SHP77 (cell line): ENCODE measurements at places on chromosomes 4 and X.

DNA sequence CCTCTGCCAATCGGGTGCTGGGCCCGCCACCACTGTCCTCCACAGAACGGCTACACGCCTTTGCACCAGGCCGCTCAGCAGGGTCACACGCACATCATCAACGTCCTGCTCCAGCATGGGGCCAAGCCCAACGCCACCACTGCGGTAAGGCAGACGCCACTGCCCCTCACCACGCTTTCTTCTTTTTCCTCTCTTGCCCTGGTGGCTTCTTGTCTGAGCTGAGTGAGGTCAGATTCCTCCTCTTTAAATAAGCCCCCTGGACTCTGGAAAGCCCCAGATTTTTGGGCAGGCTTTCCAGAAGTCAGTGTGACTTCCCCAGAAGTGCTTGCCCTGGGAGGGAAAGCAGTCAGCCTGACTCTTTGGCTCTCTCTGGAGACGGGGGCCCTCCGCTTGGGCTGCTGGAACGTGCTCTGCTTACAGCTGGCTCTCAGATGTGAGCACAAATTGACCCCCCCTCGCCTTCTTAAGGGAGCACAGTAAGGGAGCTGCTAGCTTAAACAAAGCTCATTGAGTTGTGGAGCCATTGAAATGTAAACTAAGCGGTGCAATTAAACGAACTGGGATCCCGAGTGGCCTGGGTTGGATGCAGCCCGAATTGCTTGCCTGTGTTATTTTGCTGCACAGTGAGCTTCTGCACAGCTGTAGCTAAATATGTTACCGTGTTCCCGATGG lies 243.1 kb downstream of the ANK2 start:
- no peak for DNase-seq

- DNase-seq: no peak
Measured at GRCh38 chr4:11105715-11106114, 323.0 kb downstream of the HS3ST1 start.

DNA sequence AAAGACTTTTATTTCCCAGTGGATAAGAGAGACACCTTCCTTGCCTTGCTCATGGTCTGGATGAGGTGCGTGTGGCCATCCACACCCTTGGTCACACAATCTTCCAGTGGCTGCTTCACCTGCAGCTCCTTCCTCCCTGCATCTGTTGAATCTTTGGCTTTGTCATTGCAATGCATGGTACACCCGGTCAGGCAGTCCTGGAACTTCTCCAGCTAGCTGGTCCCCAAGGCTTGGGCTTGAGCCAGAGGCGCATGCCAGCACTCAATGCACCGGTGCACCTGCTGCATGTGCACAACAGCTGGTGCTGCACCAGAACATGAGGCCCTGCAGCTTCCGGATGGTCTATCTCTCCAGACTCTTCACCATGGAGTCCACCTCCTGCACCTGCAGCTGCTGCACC lies 31.7 kb downstream of the SCML1 start:
- no peak for DNase-seq

DNA sequence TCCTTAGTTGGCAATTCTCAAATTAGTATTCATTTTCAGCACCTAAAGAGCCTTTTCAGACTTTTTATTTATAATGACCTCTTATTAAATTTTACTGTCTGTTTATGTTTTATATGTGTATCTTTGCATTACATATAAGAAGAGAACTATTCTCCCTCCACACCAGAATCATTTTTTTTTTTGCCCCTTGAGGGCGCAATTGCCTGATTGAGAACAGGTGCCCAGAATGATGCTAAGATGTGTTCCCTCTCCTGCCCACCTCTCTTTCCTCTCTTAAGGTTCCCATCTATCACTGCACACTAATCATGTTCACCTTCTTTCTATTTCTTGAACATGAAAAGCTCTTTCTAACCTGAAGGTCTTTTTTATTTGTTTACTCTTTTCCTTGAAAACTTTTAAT lies 44.2 kb upstream of the ADAM29 start:
- no peak for DNase-seq

DNA sequence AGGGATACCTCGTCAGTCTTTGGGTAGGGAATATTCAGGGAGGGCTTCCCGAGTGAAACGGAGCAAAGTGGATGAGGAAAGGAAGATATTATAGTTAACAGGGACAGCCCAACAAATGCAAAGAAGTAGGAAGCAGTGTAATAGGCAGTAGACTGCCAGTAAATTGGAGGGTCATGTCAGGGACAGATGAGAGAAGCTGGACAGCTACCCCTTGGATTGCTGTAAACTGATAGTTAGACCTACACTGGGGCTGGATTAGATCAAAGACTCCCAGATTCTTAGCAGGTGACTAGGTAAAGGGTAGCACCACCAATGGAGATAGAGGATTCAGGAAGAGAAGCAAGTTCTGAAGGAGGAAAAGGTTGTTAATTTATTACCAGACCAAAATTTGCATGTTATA lies 48.0 kb downstream of the NPNT start:
- DNase-seq: no peak

DNA sequence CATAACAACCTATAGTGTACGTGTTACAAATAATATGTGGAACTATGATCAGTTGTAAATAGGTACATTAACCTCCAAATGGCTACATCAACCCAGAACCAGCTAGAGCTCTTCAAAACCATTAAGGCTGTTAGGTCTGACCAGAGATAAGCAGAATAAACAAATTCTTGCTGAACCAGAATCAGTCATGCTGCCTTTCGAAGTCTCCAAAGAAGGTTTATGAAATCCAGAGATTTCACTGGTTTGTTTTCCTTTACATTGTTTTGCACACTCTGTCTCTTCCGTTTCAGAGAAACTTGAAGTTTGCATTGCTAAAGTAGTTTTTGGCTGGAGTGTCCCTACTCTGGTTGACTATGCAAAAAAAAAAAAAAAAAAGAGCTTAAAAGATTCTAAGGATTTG lies 177.3 kb upstream of the SLIT2 start:
- DNase-seq: no peak

DNA sequence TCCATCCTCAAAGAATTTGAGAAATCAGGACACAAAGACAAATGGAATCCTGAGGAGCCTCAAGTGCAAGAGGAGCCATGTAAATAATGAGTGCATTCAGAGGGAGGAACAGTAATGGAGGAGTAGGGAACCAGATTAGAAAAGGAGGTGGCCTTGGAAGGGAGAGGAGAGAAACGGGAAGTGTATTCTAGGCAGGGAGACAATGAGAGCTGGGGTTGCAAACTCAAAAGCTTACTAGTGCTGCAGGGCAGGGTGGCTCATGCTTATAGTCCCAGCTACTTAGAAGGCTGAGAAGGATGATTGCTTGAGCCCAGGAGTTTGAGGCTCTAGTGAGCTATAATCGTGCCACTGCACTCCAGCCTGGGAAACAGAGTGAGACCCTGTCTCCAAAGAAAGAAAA lies 113.2 kb upstream of the LSM6 start:
- no peak for DNase-seq

DNA sequence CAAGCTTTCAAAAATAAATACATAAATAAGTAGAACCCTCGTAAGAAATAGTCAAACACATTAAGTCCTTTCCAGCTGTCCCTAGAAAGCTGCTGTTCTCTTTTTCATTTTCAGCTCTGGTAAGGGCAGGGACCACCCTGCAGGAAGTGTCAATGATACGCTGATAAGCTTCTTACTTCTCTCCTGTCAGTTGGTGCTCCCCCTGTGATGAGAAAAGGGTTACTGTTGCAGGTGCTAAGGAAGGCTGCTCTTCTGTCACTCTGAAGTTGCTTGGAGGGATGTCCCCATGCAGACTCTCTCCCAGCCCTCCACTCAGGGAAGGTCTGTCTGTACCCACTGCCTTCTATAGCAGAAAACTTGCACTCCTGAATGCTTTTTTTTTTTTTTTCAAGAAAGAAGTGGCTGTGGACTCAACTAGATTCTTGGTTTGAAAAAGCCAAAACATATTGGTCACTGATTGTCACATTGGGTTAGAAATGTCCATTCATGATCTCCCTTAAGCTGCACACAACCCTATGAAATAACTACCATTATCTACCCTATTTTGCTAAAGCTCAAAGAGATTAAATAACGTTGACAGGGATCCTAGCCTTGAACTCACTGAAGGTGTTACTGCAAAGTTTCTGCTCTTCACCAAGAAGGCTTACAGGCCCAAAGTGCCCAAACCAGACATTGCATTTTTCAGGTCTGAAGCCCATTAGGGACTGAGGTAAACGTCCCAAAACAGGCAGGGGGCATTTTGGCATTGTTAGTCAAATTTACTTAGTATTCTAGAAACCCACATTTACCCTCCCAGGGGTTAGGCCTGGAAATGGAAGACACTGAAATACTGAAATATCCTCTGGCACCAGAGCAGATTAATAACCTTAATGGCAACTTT lies 1.2 kb downstream of the CXCL3 start:
- DNase-seq: no peak

DNA sequence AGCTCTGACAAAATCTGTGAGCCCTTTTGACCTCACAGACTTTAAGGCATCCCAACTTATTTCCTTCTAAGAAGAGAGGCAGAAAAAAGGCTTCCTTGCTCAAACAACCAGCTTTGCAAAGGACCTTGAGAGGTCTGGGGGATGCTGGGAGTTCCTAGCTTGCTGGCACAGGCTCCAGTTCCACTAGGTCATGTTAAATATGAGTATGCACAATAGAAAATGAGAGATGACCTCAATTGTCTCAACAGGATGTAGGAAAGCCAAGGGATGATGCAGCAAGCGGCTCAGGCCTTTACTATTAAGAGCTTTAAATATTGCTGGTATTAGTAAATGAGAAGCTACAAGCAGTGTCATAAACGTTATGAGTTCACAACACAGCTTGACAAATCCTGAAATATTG lies 13.3 kb upstream of the ZNF827 start:
- no peak for DNase-seq

- DNase-seq: no peak
Measured at GRCh38 chr4:32180086-32180485, 1459.9 kb downstream of the PCDH7 start.

DNA sequence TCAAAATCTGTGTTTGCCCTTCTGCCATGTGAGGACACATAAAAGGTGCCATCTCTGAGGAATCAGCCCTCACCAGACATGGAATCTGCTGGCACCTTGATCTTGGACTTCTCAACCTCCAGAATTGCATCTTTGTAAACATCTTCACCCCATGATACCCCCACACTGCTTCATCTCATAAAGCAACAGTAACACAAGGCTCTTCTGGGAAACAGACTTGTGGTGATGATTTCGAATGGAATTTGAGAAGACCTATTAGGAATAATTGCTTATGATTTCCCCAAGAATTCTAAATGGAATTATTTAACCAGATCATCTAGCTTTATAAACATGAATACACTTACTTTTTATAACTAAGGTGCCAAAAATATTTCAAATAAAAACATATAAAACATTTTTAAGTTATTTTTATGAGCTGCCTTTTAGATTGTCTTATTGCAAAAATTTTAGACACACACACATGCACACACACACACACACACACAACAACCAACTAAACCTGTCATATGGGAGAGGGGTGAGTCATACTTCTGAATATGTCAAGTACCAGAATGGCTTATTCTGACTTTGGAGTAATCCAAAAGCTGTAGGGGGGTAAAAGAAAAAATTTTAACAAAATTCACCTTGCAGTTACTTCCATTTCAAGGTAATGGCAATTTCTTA lies 82.0 kb downstream of the USP46 start:
- no peak for DNase-seq

DNA sequence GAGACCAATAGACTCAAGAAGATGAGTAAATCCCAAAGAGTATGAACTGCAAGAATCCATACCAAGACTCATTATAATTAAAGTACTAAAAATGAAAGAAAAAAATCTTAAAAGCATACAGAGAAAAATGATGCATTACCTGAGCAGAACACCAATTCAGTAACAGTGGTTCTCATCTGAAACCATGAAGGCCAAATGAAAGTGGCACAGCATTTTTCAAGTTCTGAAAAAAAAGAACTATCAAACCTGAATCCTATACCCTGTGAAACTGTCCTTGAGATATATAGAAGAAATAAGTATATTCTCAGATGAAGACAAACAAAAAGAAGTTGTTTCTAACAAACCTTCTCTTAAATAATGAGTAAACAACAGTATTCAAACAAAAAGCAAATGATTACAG lies 39.6 kb upstream of the TMPRSS11A start:
- no peak for DNase-seq

DNA sequence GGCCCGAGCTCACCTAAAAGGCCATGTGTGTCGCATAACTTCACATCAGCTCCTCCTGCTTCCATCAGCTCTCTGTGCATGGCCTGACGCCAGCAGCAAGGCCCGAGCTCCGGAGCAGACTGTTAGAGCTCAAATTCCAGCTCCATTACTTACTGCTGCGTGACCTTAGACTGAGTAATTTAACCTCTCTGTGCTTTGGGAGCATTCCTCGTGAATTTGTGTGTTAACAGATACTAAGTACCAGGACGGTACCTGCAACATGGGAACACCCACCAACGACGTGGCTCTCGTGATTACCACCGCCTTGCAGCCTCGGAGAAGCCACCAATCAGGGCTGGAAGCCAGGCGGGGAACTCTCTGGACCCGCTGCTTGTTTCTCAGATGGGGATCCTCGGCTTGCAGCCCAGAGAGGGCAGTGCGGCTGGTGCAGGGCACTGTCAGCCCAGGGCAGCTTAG lies 12.9 kb downstream of the LETM1 start:
- no peak for DNase-seq

GRCh38 chr4:128913228-128913627 lies 103.7 kb downstream of the JADE1 start:
- DNase-seq: no peak

- no peak for DNase-seq
Measured at GRCh38 chr4:7361280-7361895, 73.3 kb downstream of the PSAPL1 start.

DNA sequence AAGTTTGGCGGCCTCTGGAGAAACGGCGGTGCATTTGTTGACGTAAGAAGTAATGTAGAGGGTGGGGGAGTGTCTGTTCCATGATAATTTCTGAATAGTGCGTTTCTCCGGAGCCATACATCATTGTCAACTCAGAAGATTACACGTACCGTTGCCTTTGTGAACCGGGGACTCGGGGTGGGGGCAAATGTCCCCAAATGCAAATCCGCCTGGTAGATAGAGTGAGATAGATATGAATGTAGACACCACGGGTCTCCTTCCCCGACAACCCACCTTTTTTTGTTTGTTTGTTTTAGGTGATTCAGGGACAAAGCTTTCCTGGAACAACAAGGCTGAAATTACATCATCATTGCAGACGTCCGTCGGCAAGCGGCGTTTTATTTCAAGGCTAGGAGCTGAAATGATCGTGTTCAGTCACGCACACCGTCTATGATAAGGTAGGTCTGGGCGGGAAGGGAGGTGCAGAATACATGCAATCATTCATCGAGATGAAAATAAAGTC lies 96.0 kb upstream of the PPP2R3B start:
- no peak for DNase-seq

DNA sequence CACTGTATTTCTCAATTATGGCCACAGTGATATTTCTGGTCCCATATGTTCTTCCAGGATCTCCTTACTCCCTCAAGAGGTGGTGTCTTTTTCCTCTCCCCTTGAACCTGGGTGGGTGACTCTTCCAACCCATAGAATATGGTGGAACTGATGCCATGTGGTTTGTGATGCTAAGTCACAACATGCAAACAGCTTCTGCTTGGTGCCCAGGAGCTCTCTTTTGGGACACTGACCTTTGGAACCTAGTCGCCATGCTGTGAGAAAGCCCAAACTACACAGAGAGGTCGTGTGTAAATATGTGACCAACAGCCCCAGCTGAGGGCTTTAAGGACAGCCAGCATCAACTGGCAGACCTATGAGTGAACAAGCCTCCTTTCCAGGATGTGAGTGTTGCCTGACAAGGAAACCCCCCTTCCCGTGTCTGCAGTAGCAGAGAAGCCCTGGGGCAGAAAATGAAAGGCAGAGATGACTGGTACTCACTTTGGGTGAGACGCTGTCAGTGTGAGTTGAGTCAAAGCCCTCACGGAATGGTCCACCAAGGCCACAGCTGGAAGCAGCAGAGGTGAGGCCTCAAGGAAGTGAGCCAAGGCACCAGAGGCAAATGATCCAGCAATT lies 223.4 kb downstream of the BCOR start:
- no peak for DNase-seq
